Activated CD4-positive, alpha-beta T cell treated with anti-CD3 and anti-CD28 coated beads, Interleukin-2, amount 10 ng/mL, durations not matched to agents 24 days and 14 days (primary cell): ENCODE measurements at places on chromosomes 5 and 9. TPM values are rescaled to one million over a fixed set of nuclear protein-coding genes. Genes with fewer than 3 reads are reported as not detected.

DNA sequence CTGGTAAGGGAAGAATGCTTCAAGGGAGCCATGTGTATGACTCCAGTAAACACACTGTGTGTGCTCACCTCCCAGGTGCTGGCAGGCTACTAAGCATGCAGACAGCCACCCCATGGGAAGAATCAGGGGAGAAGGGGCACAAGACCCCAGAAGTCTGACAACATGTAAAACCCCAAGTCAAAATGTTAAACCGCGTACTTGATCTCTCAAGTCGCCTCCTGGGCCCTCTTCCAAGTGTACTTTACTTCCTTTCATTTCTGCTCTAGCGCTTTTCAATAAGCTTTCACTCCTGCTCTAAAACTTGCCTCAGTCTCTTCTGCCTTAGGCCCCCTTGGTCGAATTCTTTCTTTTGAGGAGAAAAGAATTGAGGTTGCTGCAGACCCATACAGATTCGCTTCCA lies 31.3 kb downstream of the DAPK1 start:
- DNase-seq: no peak
- H3K36me3 ChIP-seq: no peaks in the 10 kb centered on the region
- no peaks in the 10 kb centered on the region for H3K4me1 ChIP-seq
- no peak overlapping the region for H3K27ac ChIP-seq

DNA sequence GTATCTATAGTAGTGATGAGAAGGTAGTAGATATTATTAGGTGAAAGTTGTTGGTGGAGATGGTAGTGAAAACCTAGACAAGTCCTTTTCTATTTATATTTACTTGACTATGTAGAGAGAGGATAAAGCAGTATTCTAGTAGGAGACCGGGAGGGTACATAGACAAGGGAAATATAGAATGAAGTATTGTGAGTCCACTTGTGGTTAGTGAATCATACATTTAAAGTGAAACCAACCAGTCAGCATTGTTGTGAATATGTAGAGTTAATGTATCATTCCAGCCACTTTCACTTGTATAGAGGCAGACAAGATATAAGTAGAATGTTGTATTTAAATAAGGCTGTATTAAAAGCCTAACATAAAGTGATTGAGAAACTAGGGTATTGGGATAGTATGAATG lies 1711.3 kb upstream of the ACO1 start:
- no peak for DNase-seq
- H3K36me3 ChIP-seq: no peaks in the 10 kb centered on the region
- H3K4me1 ChIP-seq: no peaks in the 10 kb centered on the region
- no peaks in the 10 kb centered on the region for H3K27me3 ChIP-seq

- peaks cover 3% of the 10 kb centered on the region for H3K36me3 ChIP-seq
- peaks cover 17% of the 10 kb centered on the region for H3K4me1 ChIP-seq
- H3K27me3 ChIP-seq: peaks cover 23% of the 10 kb centered on the region
Observed at GRCh38 chr9:98797491-98797890, 1.1 kb upstream of the ANKS6 start.

DNA sequence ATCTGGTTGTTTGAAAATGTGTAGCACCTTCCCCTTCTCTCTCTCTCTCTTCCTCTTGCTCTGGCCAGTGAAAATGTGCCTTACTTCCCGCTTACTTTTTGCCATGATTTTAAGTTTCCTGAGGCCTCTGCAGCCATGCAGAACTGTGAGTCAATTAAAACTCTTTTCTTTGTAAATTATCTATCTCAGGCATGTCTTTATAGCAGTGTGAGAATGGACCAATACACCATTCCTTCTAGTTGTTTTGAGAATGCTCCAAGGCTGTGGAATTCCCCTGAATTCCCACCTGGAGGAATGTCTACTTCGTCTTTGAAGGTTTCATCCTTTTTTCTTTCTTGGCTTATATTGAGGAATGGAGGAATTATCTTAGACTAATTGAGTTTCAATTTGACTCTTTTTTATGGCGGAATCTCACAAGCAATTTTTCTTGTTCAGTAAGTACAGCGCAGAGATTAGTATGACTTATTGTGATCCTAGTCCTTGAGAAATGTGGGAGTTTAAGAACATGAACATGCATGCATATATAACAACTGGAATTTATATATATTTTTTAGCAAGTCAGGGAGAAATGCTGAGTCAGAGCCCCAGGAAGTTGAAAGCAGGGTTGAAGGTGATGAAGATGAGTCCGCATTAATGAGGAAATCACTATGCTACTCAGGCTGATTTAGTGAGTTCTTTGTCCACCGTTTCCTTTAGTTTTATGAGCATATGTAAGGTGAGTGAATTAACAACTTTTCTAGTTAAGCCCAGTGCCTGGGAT lies 488.1 kb upstream of the ADAMTS16 start:
- no peak for DNase-seq
- no peaks in the 10 kb centered on the region for H3K36me3 ChIP-seq
- H3K4me3 ChIP-seq: no peak overlapping the region
- H3K27ac ChIP-seq: no peak overlapping the region
- no peaks in the 10 kb centered on the region for H3K4me1 ChIP-seq
- no peaks in the 10 kb centered on the region for H3K27me3 ChIP-seq

- H3K27me3 ChIP-seq: peaks cover 55% of the 10 kb centered on the region
- DNase-seq: no peak
- peak overlapping the region; percentile 68 for H3K4me3 ChIP-seq
- H3K4me1 ChIP-seq: peaks cover 33% of the 10 kb centered on the region
- no peaks in the 10 kb centered on the region for H3K36me3 ChIP-seq
Observed at GRCh38 chr5:968881-969280, 39.7 kb upstream of the NKD2 start.

GPR21 gene
- 0.86 and 1.0 TPM in 2 replicates for total RNA-seq

CTNNAL1 gene
- total RNA-seq: 17.8 and 18.8 TPM in 2 replicates

DNA sequence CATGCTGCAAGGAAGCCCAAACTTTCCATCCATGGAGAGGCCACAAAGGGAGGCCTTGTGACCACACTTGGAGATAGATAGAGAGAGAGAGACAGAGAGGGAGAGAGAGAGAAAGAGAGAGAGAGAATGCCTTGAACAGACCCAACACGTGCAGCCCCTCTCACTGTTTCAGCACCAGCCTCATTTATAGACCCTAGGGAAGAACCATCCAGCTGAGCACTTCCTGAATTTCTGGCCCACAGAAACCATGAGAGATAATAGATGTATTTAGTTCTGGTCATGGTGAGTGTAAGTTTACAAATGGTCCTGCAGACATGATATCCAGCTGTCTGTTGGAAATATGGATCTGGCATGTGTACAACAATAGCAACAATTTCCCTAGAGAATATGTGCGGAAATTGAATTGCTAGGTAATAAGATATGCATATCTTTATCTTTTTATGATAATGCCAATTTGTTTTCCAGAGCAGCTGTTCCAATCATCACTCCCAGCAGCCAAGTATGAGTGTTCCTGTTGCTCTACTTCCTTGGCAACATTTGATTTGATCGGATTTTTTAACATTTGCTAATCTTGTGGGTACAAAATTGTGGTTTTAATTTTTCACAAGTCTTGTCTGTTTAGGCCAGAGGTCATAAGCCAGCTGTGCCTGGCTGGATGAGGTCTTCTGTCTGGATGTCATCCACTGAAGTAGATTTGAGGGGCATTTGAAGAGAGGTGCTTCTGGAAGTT lies 217.3 kb upstream of the IL12B start:
- H3K27ac ChIP-seq: no peak overlapping the region
- no peaks in the 10 kb centered on the region for H3K4me1 ChIP-seq
- DNase-seq: no peak
- no peak overlapping the region for H3K4me3 ChIP-seq
- no peaks in the 10 kb centered on the region for H3K36me3 ChIP-seq

GRCh38 chr5:15260356-15261268 lies 239.4 kb upstream of the FBXL7 start:
- H3K4me3 ChIP-seq: no peak overlapping the region
- no peaks in the 10 kb centered on the region for H3K27me3 ChIP-seq
- DNase-seq: no peak
- no peaks in the 10 kb centered on the region for H3K36me3 ChIP-seq

ANKRD31 gene
- total RNA-seq: 0.33 and 0.47 TPM in 2 replicates

GRCh38 chr9:23662320-23662719 lies 163.7 kb downstream of the ELAVL2 start:
- H3K36me3 ChIP-seq: no peaks in the 10 kb centered on the region
- DNase-seq: no peak
- no peak overlapping the region for H3K27ac ChIP-seq
- H3K4me1 ChIP-seq: no peaks in the 10 kb centered on the region

- no peak overlapping the region for H3K27ac ChIP-seq
- peaks cover 12% of the 10 kb centered on the region for H3K27me3 ChIP-seq
- no peak overlapping the region for H3K4me3 ChIP-seq
- H3K4me1 ChIP-seq: no peaks in the 10 kb centered on the region
Observed at GRCh38 chr9:98517761-98518160, 191.0 kb downstream of the GABBR2 start.

NUDT12 gene
- 1.8 and 2.4 TPM in 2 replicates for total RNA-seq

DNA sequence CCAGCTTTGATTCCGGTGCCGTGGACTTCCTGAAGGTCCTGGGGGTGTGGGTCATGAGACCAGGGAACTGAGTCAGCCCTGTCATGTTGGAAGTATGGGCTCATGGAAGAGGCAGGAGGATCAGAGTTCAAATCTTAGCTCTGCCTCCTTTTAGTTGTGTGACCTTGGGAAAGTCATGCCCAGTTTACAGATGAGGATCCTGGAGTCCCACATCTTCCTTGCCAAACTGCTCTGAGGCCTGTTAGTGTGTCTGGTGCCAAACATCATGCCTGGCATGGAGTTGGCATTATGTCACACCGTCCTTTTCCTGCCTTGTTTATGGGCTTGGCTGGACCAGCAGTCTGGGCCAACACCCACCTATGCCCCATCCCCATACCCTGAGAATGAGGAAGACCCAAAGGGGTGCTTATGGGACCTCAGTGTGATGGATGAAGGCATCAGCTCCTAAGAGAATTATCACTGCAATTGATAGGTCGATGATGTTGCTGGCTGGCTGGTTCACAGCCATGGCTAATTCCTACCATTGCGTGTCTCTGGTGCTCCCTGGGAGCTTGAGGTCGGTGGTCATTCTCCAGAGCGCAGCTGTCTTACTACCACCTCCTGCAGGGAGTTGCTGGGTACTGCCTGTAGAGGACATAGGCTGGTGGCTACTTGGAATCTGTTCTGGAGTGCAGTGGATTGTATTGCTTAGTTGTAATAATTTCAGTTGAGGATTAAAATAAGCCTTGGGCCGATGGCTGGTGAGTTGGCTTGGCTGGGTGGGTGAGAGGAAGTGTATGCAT lies 140.5 kb upstream of the PITX1 start:
- no peak overlapping the region for H3K27ac ChIP-seq
- H3K4me1 ChIP-seq: no peaks in the 10 kb centered on the region
- H3K27me3 ChIP-seq: peaks cover 20% of the 10 kb centered on the region
- no peaks in the 10 kb centered on the region for H3K36me3 ChIP-seq
- DNase-seq: no peak

DNA sequence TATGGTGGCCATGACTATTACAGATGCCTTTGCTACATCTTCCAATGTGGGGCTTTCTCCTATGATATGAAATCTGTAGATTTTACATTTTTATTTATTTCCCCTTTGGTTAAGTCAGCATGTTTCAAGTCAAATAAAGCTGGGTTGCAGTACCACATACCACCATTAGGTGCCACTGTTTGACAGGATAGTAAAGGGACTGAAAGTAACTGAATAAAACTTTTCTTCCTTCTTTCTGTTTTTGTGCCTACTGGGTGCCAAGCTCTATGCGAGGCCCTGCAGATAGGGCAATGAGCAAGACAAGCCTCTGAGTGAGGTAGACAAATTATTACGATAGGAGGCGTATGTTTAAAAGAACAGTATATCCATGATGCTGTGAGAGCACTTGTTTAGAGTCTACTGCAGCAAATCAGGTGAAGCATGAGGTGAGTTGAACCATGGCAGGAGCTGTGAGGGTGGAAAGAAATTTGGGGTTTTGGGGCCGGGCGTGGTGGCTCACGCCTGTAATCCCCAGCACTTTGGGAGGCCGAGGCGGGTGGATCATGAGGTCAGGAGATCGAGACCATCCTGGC lies 64.8 kb downstream of the GDNF start:
- no peaks in the 10 kb centered on the region for H3K27me3 ChIP-seq
- peak; percentile 63 for DNase-seq
- no peaks in the 10 kb centered on the region for H3K36me3 ChIP-seq
- H3K4me1 ChIP-seq: no peaks in the 10 kb centered on the region
- H3K27ac ChIP-seq: no peak overlapping the region

GRCh38 chr5:1197876-1198666 lies 3.3 kb upstream of the SLC6A19 start:
- no peaks in the 10 kb centered on the region for H3K36me3 ChIP-seq
- no peak overlapping the region for H3K27ac ChIP-seq
- peaks cover 2% of the 10 kb centered on the region for H3K27me3 ChIP-seq
